ENCODE measurements at places on chromosomes 3 and 15. TPM values are rescaled to one million over a fixed set of nuclear protein-coding genes. Genes with fewer than 3 reads are reported as not detected.

DNA sequence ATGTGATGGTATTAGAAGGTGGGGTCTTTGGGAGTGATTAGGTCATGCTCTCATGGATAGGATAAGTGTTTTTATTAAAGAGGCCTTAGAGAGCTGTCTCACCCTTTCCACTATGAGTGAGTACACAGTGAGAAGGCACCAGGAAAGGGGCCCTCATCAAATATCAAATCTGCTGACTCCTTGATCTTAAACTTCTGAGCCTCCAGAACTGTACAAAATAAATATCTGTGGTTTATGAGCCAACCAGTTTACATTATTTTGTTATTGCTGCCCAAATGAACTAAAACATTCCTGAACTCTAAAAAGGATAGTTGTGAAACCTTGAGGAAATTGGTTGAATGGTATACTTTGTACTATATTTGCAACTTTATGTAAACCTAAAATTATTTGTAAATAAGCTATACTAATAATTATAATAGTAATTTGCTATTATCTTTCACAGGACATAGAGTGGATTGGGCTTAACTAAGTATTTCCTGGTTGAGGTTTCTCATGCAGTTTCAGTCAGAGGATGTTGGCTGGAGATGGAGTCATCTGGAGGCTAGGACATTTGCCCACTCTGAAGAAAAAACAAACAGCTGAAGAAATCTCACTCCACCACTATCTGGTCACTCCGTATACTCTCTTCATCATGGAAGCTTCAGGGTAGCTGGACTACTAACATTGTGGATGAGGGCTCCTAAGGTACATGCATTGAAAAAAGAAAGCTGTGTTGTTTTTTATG lies 1068.6 kb upstream of the CADM2 start:
- H3K27me3 ChIP-seq = no peaks in the 10 kb centered on the region
- no peak overlapping the region for H3K27ac ChIP-seq
- no peak overlapping the region for H3K4me3 ChIP-seq
- H3K4me1 ChIP-seq = no peaks in the 10 kb centered on the region
- DNase-seq = no peak

- no peaks in the 10 kb centered on the region for H3K4me1 ChIP-seq
- H3K27me3 ChIP-seq = peaks cover 2% of the 10 kb centered on the region
- no peaks in the 10 kb centered on the region for H3K36me3 ChIP-seq
- DNase-seq = no peak
- H3K4me3 ChIP-seq = no peak overlapping the region
These were observed 32.4 kb upstream of the MRPL3 start for GRCh38 chr3:131535131-131535530.

DNA sequence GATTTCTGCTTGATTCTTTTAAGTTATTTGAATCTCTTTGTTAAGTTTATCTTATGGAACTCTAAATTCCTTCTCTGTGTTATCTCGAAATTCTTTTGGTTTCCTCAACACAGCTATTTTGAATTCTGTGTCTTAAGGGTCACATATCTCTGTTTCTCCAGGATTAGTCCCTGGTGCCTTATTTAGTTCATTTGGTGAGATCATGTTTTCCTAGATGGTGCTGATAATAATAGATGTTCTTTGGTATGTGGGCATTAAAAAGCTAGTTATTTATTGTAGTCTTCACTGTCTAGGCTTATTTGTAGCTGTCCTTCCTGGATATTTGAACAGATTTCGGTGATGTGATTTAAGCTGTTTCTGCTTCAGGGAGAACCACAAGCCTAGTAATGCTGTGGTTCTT lies 615.6 kb upstream of the NECTIN3 start:
- H3K4me3 ChIP-seq = no peak overlapping the region
- DNase-seq = no peak
- H3K27me3 ChIP-seq = no peaks in the 10 kb centered on the region
- no peaks in the 10 kb centered on the region for H3K36me3 ChIP-seq
- no peaks in the 10 kb centered on the region for H3K4me1 ChIP-seq

- no peak for DNase-seq
- H3K36me3 ChIP-seq = no peaks in the 10 kb centered on the region
These were observed 964.7 kb downstream of the ROBO2 start for GRCh38 chr3:78004571-78004970.

DNA sequence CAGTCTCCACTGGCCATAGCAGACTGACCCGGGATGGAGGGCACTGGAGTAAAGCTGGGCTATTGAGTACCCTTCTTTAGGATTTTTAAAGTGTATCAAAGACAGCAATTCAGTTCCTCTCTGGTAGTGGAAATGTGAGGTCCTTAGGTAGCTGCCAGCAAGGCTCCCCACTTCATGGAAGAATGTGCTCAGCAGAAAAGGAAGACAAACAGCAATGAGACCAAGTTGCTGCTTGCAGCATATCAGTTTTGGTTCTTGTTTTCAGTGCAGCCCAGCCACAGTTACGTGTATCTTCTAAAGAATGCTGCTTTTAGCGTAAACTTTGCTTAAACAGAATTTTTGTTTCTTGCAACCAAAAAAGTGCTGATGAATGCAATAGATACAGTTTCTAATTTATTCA lies 374.0 kb upstream of the CBLB start:
- no peak overlapping the region for H3K27ac ChIP-seq
- H3K27me3 ChIP-seq = no peaks in the 10 kb centered on the region
- H3K36me3 ChIP-seq = no peaks in the 10 kb centered on the region
- H3K4me1 ChIP-seq = no peaks in the 10 kb centered on the region
- no peak overlapping the region for H3K4me3 ChIP-seq
- no peak for DNase-seq

GRCh38 chr3:55065331-55065730 lies 137.5 kb upstream of the LRTM1 start:
- H3K4me1 ChIP-seq = no peaks in the 10 kb centered on the region
- no peak for DNase-seq
- H3K36me3 ChIP-seq = no peaks in the 10 kb centered on the region
- H3K27ac ChIP-seq = no peak overlapping the region
- H3K27me3 ChIP-seq = no peaks in the 10 kb centered on the region
- H3K4me3 ChIP-seq = no peak overlapping the region

DNA sequence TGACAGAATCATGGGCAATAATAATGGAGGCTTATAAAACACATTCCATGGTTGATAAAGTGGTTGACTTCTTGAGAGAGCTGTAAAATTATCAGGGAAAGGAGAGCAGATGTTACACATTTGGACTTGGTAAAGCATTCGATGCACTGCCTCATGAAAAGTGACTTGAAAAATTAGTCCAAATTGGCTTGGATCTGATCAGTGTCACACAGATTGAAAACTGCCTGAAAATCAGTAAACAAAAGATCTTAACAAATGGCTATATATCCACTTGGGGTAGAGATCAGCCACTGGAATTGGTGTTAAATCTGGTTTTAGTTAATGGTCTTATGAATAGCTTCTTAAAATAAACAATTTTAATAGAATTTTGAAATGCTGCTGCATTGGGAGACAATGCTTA lies 20.3 kb downstream of the SHOX2 start:
- no peak overlapping the region for H3K27ac ChIP-seq
- peaks cover 45% of the 10 kb centered on the region for H3K27me3 ChIP-seq
- no peaks in the 10 kb centered on the region for H3K4me1 ChIP-seq
- H3K4me3 ChIP-seq = no peak overlapping the region
- H3K36me3 ChIP-seq = no peaks in the 10 kb centered on the region
- no peak for DNase-seq

GRCh38 chr3:105904678-105905284 lies 36.0 kb upstream of the CBLB start:
- no peak overlapping the region for H3K4me3 ChIP-seq
- H3K4me1 ChIP-seq = peaks cover 10% of the 10 kb centered on the region
- no peaks in the 10 kb centered on the region for H3K36me3 ChIP-seq
- H3K27me3 ChIP-seq = no peaks in the 10 kb centered on the region
- peak; percentile 62 for DNase-seq

DNA sequence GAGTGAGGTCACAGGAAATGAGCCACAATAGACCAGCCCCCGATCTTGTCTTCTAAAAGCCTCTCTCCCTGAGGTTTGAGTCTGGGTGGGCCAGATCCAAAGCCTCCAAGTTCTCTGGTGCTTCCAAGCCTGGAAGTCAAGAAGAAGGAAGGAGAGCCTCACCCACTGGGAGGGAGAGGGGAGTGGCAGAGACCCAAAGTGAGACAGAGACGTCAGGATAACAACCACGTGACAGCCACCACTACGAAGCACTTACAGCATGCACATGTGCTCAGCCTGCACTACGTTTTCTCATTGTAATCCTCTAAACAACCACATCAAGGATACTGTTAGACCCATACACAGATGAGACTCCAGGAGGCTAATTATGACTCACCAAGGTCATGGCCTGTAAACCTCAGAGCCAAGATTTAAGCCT lies 197.3 kb upstream of the LINGO1 start:
- no peak overlapping the region for H3K27ac ChIP-seq
- H3K36me3 ChIP-seq = no peaks in the 10 kb centered on the region

GRCh38 chr15:90002428-90002844 lies 1.3 kb downstream of the ZNF710 start:
- peak overlapping the region; percentile 33 for H3K27ac ChIP-seq
- no peaks in the 10 kb centered on the region for H3K27me3 ChIP-seq
- peaks cover 2% of the 10 kb centered on the region for H3K36me3 ChIP-seq
- peak overlapping the region; percentile 52 for H3K4me3 ChIP-seq
- H3K4me1 ChIP-seq = peaks cover 52% of the 10 kb centered on the region

GRCh38 chr3:105499961-105500360 lies 133.3 kb downstream of the ALCAM start:
- H3K27ac ChIP-seq = no peak overlapping the region
- H3K4me3 ChIP-seq = no peak overlapping the region
- H3K27me3 ChIP-seq = no peaks in the 10 kb centered on the region

DNA sequence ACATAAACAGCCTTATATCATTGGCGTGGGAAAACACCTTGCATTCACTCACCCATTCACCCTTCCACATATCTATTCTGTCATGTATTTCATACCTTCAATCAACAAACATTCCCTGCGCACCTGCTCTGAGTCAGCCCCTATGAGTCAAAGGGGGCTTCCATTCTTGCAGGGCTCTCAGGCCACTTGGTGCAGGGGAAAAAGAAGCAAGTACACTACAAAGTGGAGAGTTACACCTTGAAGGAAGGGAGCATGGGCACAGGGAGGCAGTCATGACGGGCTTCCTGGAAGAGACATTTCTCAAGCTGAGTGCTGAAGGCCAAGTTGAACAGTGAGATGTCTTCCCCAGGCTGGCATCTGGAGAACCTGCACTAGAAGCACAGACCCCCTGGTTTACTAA lies 4.6 kb upstream of the AMOTL2 start:
- H3K36me3 ChIP-seq = no peaks in the 10 kb centered on the region
- no peak for DNase-seq
- no peak overlapping the region for H3K27ac ChIP-seq
- peaks cover 17% of the 10 kb centered on the region for H3K4me1 ChIP-seq

DNA sequence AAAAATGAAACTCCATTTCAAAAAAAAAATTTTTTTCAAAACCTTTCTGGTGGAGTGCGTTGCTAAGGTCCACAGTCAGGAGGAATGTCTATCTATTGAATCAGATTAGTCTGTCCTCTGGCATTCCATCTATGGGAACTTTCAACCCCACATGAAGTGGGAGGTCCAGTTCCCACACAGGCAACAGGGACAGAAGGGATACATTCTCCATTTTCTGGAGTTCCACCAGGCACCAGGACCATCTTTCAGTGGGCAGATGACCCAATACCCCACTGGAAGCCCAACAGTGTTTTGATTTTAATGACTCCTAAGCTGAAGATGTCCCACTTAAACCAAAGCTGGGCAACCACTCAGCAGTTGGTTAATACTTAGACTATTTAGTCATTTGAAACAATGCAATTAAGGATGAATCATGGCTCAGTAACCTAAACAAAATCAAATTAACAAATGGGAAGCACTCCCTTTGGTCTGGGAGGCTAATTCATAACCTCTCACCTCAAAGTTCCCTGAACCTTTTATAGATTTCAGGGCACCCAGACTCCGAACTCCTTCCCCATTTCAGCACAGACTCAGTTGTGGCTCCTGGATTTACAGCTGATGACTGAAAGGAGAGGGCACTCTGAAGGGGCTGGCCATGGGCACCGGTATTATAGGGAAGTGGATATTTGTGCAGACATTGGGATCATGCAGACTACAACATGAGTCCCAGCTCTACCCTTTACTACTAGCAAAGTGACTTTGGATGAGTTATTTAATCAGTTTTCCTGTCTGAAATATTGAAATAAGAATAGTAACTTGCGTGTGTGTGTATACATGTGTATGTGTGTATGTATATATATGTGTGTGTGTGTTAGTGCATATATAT lies 264.3 kb upstream of the LRTM1 start:
- H3K27ac ChIP-seq = no peak overlapping the region
- H3K27me3 ChIP-seq = no peaks in the 10 kb centered on the region
- H3K4me1 ChIP-seq = no peaks in the 10 kb centered on the region
- no peak overlapping the region for H3K4me3 ChIP-seq
- no peaks in the 10 kb centered on the region for H3K36me3 ChIP-seq

GRCh38 chr3:128933922-128934253 lies 54.5 kb downstream of the ACAD9 start:
- no peaks in the 10 kb centered on the region for H3K4me1 ChIP-seq
- peaks cover 2% of the 10 kb centered on the region for H3K27me3 ChIP-seq
- no peaks in the 10 kb centered on the region for H3K36me3 ChIP-seq
- H3K27ac ChIP-seq = no peak overlapping the region

- H3K36me3 ChIP-seq = no peaks in the 10 kb centered on the region
- no peak overlapping the region for H3K27ac ChIP-seq
- no peak overlapping the region for H3K4me3 ChIP-seq
- H3K27me3 ChIP-seq = no peaks in the 10 kb centered on the region
- DNase-seq = no peak
- peaks cover 15% of the 10 kb centered on the region for H3K4me1 ChIP-seq
These were observed 3.2 kb upstream of the SLC9A9 start for GRCh38 chr3:143851331-143852017.

DNA sequence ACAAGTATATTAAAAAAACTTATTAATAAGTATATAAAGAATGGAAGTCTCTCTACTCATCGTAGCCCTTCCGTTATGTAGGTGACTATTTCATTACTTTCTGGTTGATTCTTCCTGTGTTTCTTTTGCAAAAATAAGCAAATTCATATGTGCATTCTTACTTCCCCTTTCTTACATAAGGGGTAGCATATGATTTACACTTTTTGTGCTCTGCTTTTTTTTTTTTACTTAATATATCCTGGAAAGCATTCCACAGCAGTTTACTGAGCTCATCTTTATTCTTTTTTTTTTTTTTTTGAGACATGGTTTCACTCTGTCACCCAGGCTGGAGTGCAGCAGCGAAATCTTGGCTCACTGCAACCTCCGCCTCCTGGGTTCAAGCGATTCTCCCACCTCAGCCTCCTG lies 12.9 kb downstream of the SCAMP5 start:
- no peaks in the 10 kb centered on the region for H3K4me1 ChIP-seq
- no peak for DNase-seq
- H3K36me3 ChIP-seq = no peaks in the 10 kb centered on the region
- no peak overlapping the region for H3K27ac ChIP-seq
- H3K27me3 ChIP-seq = peaks cover 9% of the 10 kb centered on the region

Gene NPAP1
- not detected for polyA plus RNA-seq

Gene AHSG
- polyA plus RNA-seq = not detected

Gene PLXND1
- polyA plus RNA-seq = 332 TPM

Gene AGTR1
- polyA plus RNA-seq = not detected

Gene CHRM5
- polyA plus RNA-seq = 0.03 TPM

Gene TICRR
- 4.9 TPM for polyA plus RNA-seq

Gene MCF2L2
- 0.15 TPM for polyA plus RNA-seq

Gene RTP1
- polyA plus RNA-seq = not detected

Gene SERF2
- 1,481 TPM for polyA plus RNA-seq

Gene GOLGA8T
- 0.04 TPM for polyA plus RNA-seq
